ENCODE measurements at places on chromosomes 3 and 15.

DNA sequence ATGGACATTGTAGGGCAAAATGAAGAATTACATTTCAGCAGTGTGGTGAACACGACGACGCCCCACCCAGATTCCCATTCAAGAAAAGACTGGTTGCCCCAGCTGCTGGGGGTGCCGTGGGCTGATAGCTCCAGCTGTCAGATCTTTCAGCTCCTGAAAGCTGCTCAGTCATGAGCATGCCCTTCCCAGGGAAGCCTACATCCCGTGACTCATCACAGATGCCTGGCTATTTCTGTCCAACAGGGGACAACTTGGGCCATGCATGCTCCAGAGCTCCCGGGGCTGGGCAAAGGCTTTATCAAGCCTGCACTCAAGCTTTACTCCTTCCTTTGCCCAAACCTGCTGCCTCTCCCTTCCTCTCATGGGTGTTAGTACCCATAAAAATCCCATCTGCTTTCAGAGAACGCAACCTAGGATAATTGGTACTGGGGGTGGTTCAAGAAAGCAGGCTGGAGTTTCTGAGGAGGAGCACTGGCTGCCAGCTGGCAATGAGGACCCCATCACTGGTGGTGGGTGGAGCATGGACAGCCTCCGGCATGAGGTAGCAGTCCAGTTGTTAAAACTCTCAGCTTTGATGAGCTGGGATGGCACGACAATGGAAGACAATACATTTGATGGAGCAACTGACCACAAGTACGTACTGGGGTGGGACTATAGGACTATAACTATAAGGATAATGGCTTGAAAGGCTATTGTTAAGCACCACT lies 16.4 kb upstream of the ST8SIA2 start:
- DNase-seq: no peak

- DNase-seq: peak; percentile 67
Observed at GRCh38 chr3:171044835-171045793, 18.6 kb upstream of the SLC2A2 start.

GRCh38 chr15:31016446-31016915 lies 25.1 kb upstream of the MTMR10 start:
- no peak for DNase-seq

DNA sequence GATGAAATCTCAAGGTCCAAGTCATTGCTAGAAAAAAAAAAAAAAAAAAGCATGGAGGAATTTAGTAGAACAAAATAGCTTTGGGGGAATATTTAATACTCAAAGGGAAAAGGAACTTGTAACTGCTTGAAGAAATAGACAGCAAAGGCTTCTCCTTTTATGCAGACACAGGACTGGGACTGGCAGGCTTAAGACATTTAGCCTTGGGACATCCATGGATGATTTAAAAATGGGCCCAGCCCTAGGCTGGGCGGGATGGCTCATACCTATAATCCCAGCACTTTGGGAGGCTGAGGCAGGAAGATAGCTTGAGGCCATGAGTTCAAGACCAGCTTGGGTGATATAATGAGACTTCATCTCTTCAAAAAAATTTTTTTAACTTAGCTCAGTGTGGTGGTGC lies 19.8 kb downstream of the RPSA start:
- no peak for DNase-seq

DNA sequence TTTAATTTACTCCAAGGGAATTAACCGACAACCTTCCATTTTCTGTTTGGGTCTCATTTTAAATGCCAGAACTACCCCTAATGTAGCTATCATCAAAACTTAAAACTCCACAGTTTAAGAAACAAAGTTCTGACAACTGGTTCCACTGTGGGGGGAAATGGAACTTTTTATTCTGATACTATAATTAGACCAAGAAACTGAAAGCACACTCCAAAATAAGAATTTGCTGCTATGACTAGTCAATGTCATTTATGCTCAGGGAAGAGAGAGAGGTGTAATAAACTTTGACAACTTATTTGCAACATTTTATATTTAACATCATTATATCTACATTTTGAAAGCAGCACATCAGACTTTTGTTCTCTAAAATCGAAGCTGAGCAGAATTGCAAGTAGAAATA lies 169.2 kb downstream of the ANXA2 start:
- no peak for DNase-seq

GRCh38 chr3:167030082-167030725 lies 349.9 kb downstream of the ZBBX start:
- DNase-seq: no peak

DNA sequence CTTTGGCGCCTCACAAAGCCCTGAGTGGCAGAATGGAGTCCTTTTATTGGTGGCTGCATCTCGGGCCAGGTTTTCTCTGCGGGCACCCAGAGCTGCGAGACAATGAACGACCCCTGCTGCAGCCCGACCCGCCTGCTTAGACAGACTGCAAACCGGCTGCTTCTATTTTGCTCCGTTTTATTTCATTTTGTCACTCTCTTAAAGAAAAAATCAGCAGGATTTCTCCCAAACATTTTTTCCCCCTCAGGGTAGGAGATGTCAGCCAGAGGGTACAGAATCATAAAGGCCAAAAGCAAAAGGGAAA lies 64.8 kb downstream of the OXNAD1 start:
- DNase-seq: no peak

DNA sequence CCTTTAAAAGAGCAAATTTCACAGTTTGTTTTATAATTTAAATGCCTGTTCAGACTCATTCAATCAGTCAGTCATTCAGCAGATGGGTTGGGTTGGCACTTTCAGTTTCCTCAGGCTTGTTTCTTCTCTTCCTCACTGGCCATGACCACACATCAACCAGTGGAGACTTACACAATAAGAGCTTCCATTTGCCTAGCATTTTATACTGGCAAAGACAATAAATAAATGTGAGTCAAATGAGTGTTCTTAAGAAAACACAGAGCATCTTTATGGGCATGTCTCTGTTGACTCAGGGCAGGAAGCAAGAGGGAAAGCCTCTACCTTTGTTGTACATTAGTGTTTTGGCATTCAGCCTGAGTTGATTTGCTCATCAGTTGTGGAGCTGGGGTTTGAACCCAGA lies 122.6 kb downstream of the EPHB1 start:
- DNase-seq: peak; percentile 10

DNA sequence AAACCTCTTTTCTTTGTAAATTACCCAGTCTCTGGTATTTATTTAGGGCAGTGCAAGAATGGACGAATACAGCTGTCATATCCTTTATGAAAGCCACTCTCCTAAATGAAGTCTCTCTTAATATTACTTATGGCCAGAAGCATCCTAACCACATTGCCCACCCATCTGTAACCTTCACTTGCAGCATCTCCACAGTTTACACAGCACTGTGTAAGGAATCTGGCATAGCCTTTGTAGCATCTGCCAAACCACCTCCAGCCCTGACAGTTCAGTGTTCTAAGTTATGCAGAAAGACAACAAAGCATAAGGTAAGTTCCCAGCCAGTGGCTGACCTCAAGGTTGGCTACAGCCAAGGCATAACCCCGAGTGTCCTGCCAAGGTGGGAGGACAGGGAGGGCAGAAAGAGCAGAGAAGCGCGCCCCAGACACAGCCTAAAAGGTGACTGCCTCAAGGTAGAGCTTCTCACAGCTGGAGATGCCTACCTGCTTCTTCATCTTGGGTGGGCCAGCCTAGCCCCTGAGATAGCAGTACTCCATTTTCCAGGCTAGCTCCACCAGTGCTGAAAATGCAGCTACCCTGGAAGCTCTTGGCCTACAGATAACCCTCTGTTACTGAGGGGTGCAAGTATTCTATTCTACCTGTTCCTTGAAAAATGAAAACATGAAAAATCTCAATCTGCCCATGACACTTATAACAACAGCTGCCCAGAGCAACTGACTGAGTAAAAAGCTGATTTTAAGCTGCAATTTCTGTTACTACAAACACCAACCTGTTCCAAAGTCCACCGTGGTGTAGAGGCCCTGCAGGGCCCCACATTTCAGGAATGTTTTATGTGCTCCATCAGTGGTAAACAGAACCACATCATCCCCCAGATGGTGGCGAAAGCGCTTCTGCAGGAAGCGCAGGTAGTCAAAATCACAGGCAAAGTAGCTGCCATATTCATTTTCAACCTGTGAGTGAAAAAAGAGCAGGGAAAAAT lies 39.3 kb downstream of the GLB1 start:
- no peak for DNase-seq

DNA sequence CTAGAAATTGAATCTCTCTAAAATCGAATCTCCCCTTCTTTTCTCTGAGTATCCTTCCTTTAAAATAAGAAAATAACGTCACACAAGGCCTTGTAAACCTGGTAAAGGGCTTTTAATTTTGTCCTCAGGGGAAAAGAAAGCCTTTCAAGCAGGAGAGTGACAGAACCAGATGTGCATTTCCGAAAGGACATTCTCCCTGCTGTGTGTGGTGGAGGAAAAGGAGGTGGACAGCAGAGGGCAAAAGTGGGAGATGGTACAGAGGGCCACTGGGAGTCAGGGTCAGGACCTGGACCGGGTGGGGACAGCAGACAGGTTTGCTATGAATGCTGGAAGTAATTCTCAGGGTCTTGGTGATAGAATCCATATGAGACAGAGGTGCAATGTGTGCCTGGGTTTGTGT lies 127.6 kb downstream of the RORA start:
- no peak for DNase-seq

DNA sequence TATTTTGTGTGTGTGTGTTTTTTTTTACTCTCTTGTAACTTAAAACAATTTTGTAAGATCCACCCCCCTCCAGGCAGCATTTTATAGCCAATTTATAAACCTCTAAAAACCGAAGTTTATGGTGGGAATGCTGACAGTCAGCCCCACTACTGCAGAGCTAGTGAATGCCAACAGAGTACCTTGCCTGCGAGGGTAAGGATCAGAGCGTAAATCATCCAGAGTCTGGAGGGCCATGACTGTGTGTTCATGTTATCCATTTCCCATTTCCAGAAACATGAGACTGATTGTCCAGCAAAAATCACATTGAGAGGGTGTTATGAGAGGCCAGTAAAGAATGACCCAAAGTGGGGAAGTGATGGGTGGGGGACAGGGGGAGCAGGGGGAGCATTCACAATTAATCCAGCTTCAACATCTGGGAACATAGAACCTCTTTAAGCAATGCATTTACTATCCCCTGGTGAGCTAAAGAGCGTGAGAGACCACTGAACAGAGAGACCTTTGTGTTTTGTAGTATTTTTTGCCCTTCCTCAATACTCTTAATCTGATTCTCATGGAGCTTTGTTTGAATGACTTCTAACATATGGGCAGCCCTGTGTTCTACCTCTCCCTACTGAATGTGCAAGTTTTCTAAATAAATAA lies 464.5 kb downstream of the RBMS3 start:
- no peak for DNase-seq

GRCh38 chr3:11140030-11140712 lies 14.1 kb upstream of the HRH1 start:
- DNase-seq: peak; percentile 85

DNA sequence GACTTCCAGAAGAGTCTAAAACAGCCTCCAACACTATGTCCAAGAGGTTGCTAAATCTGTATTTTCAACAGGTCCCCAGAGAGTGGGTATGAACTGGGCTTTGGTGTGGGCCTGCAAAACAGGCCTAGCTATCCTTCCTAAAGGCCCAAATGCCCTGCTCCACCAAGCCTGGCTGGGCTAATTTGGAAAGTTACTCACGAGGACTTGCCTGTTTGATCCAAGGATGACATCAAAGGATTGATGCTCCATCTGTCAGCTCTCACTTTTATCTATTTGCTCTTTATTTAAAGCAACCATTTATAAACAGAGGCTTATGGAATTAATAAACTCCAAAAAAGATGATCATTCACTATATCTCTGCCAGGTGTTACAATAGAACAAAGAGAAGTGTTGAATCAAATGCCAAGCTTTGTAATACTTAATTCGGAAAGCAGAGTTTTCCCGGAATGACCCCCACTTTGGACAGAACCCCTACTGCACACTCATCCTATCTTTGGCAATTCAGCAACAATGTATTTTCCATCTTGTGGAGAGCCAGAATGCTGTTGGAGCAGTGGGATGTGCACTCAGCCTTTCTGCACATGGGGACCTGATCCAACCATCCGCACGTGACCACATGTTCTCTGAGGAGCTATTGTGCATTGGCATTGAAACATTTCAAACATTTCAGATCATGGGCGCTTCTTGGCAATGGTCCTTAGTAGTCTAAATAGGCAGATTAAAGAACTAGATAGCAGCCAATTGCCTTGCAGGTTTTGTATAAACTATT lies 163.3 kb upstream of the THBS1 start:
- no peak for DNase-seq

DNA sequence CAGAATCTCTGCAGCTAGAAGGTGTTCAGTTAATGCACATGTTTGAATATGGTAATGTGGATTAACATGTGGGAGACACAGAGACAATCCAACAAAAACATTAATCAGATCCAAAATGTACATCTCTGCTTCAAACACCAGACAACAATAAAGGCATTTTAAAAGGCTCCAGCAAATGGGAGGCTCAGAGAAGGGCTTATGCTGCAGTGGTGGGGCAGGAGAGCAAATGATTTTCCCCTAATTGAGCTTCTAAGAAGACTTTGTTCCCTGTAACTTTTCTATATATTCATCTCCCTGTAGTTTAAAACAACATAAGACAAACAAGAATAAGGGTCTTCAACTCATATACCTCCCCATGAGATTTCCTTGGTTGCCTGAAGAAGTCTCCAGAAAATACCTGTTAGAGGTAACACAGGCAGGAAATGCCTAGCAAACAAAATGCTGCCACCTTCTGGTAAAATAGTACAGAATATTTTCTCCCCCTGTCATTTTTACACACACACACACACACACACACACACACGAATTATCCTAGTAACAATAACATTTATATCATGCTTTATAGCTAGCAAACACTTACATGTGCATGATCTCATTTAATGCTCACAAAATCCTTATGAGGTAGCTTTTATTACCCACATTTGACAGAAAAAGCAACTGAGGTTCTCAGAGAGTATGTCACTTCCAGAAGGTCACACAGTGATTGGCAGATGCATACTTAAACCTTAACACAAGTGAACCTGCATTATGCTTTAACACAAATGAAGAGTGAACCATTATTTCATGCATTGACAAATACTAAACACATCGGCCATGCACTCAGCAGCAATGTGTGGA lies 123.4 kb upstream of the MB21D2 start:
- peak; percentile 10 for DNase-seq

- DNase-seq: no peak
Observed at GRCh38 chr3:75171630-75172230, 492.4 kb upstream of the FRG2C start.

Data from stromal cell of bone marrow (primary cell).